ENCODE measurements at places on chromosomes 1 and 21.
A peak's percentile ranks its signal among the peaks of the same experiment; 100 is the strongest.

GRCh38 chr1:98373056-98373455 lies 288.5 kb upstream of the SNX7 start:
- DNase-seq, result no peak

GRCh38 chr1:222049176-222049575 lies 307.3 kb upstream of the DUSP10 start:
- no peak for DNase-seq

- no peak for DNase-seq
Observed at GRCh38 chr1:56125316-56125715, 454.0 kb downstream of the PLPP3 start.

GRCh38 chr1:67814121-67814772 lies 19.0 kb downstream of the GNG12 start:
- DNase-seq, result no peak

DNA sequence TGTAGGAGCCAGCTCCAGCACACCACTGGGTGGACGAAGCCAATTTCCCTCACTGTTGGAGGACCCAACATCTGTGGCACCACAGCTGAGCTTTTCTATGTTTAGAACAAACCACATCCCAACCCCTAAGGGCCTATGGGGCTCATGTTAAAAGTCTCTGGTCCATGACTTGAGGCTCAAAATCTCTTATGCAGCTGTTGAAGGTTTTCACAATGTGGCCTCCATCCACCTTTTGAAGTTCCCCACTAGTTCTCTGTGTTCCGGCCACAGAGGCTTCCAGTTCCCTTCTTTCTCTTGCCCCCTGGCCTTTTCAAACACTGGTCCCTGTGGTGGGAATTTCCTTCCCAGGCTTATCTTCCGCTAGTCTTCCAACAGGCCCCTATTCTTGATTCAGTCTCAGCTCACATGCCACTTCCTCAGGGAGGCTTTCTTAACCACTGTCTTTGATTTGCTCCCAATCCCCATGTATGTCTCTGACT lies 3.9 kb upstream of the IFNLR1 start:
- DNase-seq, result peak; percentile 86
